Endodermal cell (in vitro differentiated cells): ENCODE measurements at places on chromosomes 3 and 15. TPM values are rescaled to one million over a fixed set of nuclear protein-coding genes. Genes with fewer than 3 reads are reported as not detected.

DLL4 gene
- total RNA-seq = 0.16 and 0.20 TPM in 2 replicates

- H3K27me3 ChIP-seq = no peaks in the 10 kb centered on the region
Measured at GRCh38 chr3:138148503-138148902, 16.3 kb upstream of the A4GNT start.

DNA sequence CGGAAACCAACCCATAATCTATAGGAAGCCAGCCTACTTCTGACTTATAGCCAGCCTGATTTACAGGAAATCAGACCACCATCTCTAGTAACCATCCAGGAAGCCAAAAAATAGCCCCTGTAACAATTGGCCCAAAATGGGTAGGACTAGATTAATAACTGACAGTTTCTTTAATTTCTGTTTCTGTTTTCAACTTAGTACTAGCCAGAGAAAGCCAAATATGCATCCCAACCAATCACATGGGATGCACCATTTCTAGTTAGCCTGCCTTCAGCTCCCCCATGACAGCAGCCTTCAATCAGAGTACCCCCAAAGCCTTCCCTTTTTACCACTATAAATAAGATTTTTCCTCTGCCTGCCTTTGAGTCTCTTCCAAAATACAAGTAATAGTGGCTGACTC lies 239.1 kb upstream of the GADL1 start:
- no peak for DNase-seq
- no peak overlapping the region for H3K4me3 ChIP-seq
- no peak overlapping the region for H3K27ac ChIP-seq
- H3K27me3 ChIP-seq = no peaks in the 10 kb centered on the region
- H3K4me1 ChIP-seq = no peaks in the 10 kb centered on the region
- no peaks in the 10 kb centered on the region for H3K36me3 ChIP-seq

DNA sequence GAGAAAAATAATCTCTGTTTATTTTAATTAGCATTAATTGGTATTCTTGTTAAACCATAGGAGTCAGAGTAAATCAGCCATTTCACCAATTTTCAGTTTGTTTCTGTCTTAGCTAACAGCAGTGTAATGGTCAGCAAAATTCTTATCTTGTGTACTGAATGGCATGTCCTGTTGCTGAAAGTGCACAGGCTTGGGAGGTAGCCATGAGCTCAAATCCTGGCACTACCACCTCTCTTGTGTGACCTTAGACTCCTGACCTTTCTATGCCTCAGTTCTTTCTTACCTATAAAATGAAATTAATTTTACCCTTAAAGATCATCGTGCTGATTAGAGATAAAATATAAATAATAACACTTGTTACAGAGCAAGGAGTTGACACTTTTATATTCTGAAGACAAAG lies 35.8 kb downstream of the MLH1 start:
- no peak overlapping the region for H3K4me3 ChIP-seq
- no peaks in the 10 kb centered on the region for H3K4me1 ChIP-seq
- H3K27ac ChIP-seq = no peak overlapping the region
- no peak for DNase-seq
- H3K36me3 ChIP-seq = peaks cover 89% of the 10 kb centered on the region
- no peaks in the 10 kb centered on the region for H3K27me3 ChIP-seq

DNA sequence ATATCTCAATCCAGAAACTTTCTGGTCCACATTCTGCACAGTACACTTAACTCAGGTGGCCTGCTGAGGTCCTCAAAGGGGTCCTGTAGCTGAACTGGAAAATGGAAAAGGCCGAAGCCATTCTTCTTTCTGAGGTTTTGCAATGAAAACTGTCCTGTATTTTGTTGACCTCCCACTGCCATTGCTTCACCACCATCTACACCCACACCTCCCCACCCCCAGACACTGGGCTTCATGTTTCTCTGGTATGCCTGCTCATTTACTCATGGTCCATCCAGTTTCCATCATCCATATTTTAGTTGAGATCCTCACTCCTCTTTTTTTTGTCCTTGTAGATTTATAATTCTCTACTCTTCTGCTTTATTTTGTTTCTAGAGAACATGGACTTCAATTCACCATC lies 115.7 kb upstream of the SLC24A5 start:
- no peak overlapping the region for H3K27ac ChIP-seq
- H3K4me3 ChIP-seq = no peak overlapping the region
- H3K27me3 ChIP-seq = no peaks in the 10 kb centered on the region
- no peak for DNase-seq
- no peaks in the 10 kb centered on the region for H3K36me3 ChIP-seq
